ENCODE measurements at places on chromosomes 4 and X.

- no peak for DNase-seq
Observed at GRCh38 chr4:173038192-173038896, 130.3 kb upstream of the GALNT7 start.

DNA sequence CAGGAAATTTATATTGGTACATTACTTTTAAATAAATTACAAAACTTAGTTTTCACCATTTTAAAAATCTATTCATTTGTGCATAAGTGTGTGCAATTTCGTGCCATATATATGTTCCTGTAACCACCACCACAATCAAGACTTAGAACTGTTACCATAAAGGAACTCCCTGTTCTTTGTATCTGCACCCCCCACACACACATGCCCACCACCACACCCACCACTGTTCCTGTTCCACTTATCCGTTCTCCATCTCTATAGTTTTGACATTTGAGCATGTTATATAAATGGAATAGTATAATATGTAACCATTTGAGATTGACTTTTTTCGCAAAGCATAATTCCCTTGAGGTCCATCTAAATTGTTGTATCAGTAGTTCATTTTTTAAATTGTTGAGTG is 73.7 kb downstream of the TAF1 start:
- DNase-seq, result no peak

DNA sequence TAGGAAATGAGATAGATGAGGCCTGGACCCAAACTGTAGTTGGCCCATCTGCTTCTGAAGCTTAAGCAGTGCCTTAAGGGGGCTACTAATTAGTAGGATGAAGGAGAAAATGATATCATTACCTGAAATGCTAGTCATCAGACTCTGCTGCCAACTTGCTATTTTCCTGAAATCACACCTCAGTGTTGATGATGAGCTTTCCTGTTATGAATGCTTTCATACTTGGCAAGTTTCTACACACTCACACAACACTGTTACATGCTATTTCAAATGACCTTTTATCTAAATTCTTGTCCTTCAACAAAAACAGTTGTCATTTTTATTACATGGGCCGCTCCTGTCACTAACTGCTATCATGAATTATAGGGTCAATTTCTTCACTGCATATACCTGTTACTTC is 416.0 kb downstream of the PRDM5 start:
- DNase-seq, result no peak

- no peak for DNase-seq
Observed at GRCh38 chr4:60588556-60588955, 611.6 kb upstream of the ADGRL3 start.

DNA sequence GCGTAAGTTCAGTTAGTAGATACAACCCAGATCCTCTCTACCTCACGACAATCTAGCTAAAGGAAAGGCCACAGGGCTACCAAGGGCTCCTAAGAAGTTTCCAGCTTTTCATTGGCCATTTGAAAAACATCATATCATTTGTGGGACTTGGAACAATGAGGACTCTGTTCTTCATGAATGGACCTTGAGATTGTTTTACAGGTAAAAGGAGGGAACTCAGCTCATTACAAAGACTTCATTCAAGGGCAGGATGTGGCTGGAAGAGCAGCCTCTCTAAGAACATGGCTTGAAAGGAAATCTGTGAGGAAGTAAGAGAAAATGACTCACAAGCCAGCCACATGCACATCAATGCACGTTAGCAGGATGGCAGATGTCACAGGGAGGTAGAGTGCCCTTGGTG is 105.9 kb upstream of the SLC7A11 start:
- no peak for DNase-seq

GRCh38 chr4:7236847-7237246 is 44.5 kb downstream of the SORCS2 start:
- no peak for DNase-seq

DNA sequence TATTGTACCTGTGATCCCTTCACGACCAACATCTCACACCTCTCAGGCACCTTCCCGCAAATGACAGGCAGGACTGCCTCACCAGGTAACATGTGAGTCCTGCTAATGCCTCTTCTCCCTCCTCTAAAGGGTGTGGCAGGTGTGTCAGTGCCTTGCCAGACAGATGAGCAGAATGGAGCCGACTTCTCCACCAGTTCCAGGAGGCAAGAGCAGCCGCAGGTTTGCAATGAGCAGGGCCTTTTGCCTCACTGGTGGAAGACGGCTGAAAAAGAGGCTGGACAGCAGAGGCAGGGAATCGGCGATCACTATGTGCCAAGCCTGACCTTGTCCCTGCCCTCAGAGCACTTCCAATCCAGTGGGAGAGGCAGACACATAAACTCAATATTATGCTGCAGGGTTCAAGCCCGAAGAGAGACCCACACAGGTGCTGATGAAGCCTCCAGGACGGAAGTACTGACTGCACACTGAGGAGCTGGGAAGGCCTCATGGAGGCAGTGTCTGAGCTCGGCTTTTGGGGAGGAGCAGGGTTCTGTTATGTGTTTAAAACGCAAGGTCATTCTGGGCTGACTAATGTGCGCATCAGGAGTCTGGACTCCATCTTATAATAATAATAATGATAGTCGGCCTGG is 57.9 kb downstream of the C4orf50 start:
- no peak for DNase-seq

GRCh38 chr4:184306470-184306869 is 88.8 kb upstream of the ENPP6 start:
- DNase-seq, result no peak
